Esophagus squamous epithelium (tissue), 5 donors: ENCODE measurements at places on chromosomes 12 and 14.

DNA sequence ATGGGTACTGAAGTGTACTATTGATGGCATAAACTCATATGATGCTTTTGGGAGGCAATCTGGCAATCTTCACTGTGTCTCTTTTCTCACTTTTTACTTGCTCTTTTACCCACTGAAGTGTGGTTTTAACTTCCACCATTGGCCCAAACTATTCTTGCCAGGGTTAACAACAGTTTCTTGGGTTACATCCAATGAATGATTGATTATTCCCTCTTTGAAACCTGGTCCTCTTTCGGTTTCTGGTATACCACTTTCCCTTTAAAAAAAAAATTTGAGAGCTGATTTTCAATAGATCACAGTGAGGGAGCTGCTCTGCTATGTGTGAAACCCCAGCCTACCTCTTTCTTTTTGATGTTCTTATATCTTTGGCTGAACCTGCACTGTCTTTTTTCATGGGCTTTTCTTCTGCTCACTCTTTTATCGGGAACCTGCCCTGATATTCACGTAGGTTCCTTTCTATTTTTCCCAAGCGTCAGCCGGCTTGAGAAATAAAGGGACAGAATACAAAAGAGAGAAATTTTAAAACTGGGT, 56.1 kb upstream of the OR4E1 start:
- no peak for DNase-seq

GRCh38 chr12:59084511-59085375, 164.4 kb upstream of the LRIG3 start:
- DNase-seq, result no peak

DNA sequence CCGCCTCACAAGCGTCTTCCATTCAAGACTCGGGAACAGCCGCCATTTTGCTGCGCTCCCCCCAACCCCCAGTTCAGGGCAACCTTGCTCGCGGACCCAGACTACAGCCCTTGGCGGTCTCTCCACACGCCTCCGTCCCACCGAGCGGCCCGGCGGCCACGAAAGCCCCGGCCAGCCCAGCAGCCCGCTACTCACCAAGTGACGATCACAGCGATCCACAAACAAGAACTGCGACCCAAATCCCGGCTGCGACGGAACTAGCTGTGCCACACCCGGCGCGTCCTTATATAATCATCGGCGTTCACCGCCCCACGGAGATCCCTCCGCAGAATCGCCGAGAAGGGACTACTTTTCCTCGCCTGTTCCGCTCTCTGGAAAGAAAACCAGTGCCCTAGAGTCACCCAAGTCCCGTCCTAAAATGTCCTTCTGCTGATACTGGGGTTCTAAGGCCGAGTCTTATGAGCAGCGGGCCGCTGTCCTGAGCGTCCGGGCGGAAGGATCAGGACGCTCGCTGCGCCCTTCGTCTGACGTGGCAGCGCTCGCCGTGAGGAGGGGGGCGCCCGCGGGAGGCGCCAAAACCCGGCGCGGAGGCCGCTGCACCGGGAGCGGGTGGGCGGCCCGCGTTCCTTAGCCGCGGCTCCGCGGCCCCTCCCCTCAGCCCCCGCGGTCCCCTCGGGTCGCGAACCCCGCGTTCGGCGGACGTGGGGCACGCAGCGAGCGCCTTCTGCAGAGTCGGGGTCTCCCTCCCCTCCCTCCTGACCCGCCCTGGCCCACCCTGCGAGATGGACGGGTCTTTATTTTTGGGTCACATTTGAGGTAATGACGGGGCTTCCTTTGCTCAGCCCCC, at the start of gene UBC:
Gene UBC (minus strand): TSS at position 259 of the 847 bp plus-strand sequence. CDS start 879 bp downstream, outside the sequence.
- no peak for DNase-seq

GRCh38 chr12:67331828-67332227, 62.7 kb downstream of the CAND1 start:
- no peak for DNase-seq

DNA sequence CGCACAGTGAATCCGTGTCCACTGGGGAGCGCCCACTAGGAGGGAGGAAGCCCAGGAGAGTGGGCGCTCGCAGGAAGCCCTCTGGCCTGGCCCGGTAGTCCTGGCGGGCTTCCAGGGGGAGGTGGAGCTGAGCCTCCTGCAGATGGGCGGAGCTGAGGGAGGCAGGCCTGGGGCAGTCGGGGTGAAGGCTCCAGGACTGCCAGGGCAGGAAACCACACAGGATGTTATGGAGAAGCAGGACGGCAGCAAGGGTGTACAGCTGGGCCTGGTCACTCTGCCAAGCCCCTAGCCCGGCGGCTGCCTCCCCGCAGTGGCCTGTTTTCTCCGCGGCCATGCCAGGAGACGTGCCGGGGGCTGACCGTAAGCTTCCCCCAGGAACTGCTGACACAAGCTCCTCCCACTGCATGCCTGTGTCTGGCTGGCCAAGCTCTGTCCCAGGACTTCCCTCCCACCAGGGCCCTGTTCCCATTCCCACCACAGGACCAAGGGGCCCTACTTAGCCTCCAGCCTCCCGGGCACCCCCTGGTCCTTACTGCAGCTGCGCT, 143.4 kb upstream of the C14orf180 start:
- DNase-seq, result no peak

- no peak for DNase-seq
These were observed 339.5 kb downstream of the PDZRN4 start for GRCh38 chr12:41527534-41528116.

- DNase-seq, result no peak
These were observed 868 bp downstream of the COX8C start for GRCh38 chr14:93347850-93348249.

DNA sequence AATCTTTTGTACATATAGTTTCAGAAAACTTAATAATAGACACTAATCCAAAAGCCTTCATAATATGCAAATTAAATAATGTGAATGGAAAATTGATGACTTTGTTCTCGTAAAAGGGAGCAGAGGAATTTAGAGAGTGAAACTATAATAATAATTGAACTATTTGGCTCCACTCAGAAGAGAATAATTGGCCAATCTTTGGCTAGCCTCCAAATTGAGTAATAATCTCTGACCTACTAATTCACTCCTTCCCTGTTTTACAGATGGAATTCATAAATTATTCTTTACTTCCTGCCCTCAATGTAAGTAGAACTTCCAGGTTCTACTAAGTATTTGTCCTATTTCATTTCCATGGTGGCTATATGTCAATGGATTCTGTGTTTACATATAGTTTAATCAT, 15.8 kb downstream of the TRIM9 start:
- no peak for DNase-seq

- DNase-seq, result no peak
These were observed at the start of gene MGP for GRCh38 chr12:14885718-14886221. Gene MGP, minus strand, starts transcription at chr12:14885854. Its CDS starts 63 bp downstream, at chr12:14885791.

DNA sequence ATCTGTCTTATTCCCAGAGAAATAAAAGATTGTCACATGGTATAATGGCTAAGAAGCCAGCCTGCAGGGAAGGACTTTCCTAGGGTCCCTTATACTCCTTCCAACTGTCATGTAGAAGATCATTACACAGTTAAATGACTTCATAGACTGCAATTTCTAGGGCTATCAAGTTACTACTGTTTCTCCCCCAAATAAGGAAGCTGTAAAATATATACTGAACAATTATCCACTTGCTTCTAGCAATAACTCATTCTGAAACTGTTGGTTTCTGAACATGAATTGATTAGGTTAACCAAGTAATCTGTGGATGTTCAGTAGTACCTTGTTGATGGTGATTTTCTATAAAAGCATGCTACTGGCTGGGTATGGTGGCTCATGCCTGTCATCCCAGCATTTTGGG, 44.6 kb downstream of the A2ML1 start:
- no peak for DNase-seq

- no peak for DNase-seq
These were observed at the start of gene ANKS1B for GRCh38 chr12:99984271-99985128. Gene ANKS1B, minus strand, starts transcription at chr12:99984936. Its CDS starts 699 bp downstream, at chr12:99984237.

DNA sequence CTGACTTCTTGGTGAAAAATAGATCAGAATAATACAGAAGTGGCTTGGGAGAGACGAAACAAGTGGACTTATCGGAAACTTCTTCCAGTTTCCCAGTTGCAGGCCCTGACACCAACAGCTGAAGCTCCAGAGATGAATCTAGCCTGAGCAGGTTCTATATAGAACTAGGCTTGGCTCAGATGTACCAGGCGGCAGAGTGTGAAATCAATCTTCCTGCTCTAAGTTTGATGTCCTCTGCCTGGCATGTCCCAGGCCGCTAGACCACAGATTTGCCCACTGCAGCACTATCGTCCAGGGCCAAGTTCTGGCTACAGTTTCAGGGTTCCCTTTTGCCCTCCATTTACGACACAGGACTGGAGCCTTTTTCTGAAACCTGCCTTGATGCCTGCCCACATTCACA, 91.3 kb upstream of the PLEKHA5 start:
- DNase-seq, result no peak

- DNase-seq, result no peak
These were observed 8.9 kb upstream of the TCL1B start for GRCh38 chr14:95677179-95677835.

GRCh38 chr14:86501611-86502010, 971.7 kb downstream of the FLRT2 start:
- DNase-seq, result no peak

DNA sequence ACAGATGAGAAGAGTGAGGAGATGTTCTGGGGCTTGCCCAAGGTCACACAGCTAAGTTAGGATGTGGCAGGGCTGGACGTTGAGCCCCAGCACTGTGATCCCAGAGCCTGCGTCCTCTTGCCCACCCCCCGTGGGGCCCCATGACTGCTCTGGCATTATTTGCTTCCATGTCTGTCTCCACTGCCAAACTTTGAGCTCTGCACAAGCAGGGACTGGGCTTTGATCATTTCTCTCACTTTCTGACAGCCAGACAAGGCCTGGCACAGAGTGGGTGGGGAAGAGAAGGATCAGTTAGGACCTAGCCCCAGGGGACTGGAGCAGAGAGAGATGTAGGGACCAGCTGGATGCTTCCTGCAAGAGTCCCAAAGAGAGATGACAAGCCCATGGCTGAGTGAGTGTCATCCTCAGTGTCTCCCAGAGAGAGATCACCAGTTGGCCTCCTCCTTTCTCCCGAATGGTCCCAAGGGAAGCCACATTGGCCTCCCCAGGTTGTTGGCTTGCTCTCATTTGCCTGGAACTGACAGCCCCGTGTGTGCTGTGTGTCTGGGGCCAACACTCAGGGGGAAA, 126.7 kb upstream of the PWP1 start:
- no peak for DNase-seq

DNA sequence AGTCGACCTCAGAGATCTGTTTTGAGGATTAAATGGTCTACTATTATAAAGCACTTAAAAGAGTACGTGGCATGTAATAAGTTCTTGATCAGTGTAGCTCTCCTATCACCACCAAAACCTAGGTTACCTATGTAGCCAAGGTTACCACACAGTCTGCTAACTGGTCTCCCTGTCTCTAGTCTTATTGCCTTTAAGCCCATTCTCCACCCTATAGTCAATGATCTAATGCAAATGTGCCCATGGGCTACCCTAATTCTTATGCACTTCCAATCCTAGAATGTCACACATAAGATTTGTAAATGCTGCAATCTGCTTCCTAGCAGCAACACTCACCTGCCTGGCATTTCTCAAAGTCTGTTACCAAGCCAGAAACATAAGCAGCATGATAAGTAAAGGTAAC, 44.9 kb downstream of the C2CD5 start:
- no peak for DNase-seq

DNA sequence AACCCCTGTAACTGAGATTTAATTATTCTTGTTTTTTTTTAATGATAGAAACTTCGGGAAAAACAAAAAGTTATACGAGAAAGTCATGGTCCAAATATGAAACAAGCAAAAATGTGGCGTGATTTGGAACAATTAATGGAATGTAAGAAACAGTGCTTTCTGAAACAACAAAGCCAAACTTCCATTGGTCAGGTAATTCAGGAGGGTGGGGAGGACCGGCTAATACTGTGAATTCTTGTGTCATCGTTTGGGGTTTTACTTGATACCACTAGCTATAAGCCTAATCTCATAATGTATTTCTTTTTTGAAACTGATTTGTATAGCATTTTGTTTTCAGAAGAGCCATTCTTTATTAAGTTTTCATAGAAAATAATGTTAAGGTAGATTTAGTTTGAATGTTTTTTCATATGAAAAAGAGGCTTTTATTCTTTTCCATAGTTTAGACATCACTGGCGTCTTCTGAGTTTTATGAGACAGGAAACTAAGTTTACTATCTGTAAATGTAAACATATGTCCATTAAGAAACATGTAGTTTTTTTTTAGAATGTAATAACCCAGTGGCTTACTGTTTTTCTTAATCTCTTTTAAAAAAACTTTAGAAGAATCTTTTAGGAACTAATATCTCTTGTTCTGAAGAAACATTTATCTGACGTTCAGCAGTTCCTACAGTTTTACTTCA, 62.9 kb upstream of the ATP2A2 start:
- DNase-seq, result no peak

DNA sequence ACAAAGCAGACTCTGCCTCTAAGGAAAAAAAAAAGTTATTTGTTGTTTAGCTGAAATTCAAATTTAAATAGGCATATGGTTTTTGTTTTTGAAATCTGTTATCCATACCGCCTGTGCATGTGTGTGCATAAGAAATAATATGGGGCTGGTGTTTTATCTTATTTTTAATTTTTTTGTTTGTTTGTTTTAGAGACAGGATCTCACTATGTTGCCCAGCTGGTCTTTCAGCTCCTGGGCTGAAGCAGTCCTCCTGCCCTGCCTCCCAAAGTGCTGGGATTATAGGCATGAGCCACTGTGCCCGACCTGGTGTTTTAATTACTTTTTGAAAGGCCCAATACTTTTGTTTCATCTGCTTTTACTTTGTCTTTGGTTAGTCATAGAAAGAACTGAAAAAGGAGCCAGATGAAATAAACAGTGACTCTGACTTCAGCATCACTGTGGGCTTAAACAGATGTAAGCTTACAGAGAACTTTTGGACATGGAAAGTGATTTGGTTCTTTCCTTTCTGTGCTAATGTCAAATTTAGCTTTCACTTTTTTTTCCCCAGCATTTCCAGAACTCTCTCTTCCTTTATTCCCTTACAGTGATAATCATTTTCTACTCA, 37.2 kb downstream of the SUPT16H start:
- no peak for DNase-seq

DNA sequence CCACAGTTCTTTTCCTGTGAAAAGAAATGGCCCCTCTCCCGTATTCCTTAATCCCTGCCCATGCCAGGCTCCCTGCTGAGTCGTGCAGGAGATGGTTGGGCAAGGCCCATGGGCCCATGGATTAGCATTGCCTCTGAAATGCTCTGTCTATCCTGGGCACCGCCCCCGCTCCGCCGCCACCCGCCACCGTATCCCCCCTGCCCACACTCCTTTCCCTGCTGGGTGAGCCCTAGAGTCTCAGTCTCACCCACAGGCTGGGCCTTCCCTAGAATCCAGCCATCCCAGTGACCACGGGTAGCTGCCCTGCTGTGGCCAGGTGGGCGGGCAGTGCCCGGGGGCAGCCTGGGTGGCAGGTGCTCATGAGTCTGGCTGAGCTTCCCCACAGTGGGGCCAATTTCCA, 50.6 kb downstream of the TSPAN11 start:
- no peak for DNase-seq

GRCh38 chr12:11513288-11513687, 117.9 kb upstream of the PRB2 start:
- DNase-seq, result no peak

GRCh38 chr14:69012256-69012953, 33.3 kb upstream of the ACTN1 start:
- no peak for DNase-seq
